PC-9 (cell line): ENCODE measurements at places on chromosomes 4 and X. TPM values are rescaled to one million over a fixed set of nuclear protein-coding genes. Genes with fewer than 3 reads are reported as not detected.

The DIPK2B gene
- not detected in 2 replicates for total RNA-seq

The JAKMIP1 gene
- total RNA-seq: not detected in 2 replicates

The TMEM271 gene
- not detected in 2 replicates for total RNA-seq

The GLRA3 gene
- 0.39 TPM in 1 of 2 replicates, not detected in the other for total RNA-seq

The PACRGL gene
- 19.6 and 23.0 TPM in 2 replicates for total RNA-seq
